ENCODE measurements at places on chromosomes 7 and 10.

DNA sequence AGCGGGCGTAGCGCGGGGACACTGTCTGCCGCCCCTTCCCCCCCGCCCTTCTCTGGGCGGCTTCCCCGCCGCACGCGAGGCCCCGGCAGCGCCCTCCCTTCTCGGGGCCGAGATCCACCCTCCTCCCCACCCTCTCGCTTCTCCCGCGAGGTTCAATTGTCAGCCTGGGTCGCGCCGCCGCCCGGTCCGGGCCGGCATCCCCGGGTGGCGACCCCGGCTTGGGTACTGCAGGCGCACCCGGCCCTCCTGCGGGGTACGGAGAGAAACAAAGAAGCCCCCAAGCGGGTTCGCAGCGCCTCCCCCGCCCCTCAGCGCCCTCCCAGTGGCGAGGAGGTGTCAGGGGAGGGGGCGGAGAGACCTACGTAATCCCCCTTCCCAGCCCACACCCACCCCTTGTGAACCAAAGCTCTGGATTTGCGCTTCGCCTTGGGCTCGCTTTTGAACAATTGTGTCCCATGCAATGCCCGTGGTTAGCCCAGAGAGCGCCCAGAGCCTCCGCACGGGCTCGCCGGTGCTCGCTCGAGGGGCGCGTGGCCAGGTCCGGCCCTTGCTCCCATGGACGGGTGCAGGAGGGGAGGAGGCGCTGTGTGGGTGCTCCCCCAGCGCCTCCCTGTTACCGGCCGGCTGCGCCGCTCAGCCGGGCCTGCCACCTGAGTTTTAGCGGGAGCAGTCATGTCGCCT lies 634 bp downstream of the HECW1 start:
- H3K36me3 ChIP-seq = no peaks in the 10 kb centered on the region
- H3K4me1 ChIP-seq = peaks cover 46% of the 10 kb centered on the region
- peak overlapping the region; percentile 78 for H3K4me3 ChIP-seq
- peaks cover 18% of the 10 kb centered on the region for H3K27me3 ChIP-seq

GRCh38 chr7:40827222-40828085 lies 692.6 kb downstream of the SUGCT start:
- peak overlapping the region; percentile 12 for H3K4me3 ChIP-seq
- peaks cover 67% of the 10 kb centered on the region for H3K4me1 ChIP-seq
- no peaks in the 10 kb centered on the region for H3K27me3 ChIP-seq
- H3K36me3 ChIP-seq = peaks cover 5% of the 10 kb centered on the region

- no peak for DNase-seq
- peaks cover 3% of the 10 kb centered on the region for H3K27me3 ChIP-seq
- no peak overlapping the region for H3K4me3 ChIP-seq
- H3K27ac ChIP-seq = no peak overlapping the region
- no peaks in the 10 kb centered on the region for H3K4me1 ChIP-seq
These were observed 16.3 kb downstream of the ACSL5 start for GRCh38 chr10:112390125-112390703.

GRCh38 chr7:116171094-116171493 lies 39.2 kb upstream of the TES start:
- H3K4me1 ChIP-seq = peaks cover 38% of the 10 kb centered on the region
- H3K4me3 ChIP-seq = no peak overlapping the region
- no peaks in the 10 kb centered on the region for H3K27me3 ChIP-seq
- no peak overlapping the region for H3K27ac ChIP-seq
- H3K36me3 ChIP-seq = peaks cover 6% of the 10 kb centered on the region

DNA sequence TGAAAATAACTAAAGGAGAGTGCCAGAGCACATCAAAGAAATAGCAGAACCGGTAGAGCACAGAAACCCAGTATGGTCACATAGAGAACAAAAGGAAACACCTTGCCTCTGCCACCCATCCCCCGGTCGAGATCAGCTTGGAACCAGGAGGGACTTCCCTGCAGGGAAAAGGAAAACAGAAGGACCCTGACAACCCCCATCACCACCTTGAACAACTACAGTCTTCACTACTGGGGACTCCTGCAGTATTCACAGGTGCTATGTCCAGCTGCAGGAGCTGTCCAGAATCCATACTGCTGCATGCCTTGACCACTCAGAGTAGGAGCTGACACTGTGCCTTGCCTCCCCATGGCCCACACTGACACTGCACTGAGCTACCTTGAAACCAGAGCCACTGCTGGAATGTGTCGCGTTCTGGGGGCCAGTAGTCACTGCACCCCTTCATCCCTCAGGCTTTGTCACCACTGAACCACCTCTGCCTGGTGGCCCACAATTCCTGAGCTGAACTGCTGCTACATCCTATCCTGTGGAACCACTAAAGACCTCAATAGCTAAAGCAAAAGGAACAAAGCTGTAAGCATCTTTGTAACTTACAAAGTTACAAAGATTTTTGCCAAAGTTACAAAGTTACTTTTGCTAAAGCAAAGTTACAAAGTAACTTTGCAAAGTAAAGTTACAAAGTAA lies 66.8 kb downstream of the TRIL start:
- no peaks in the 10 kb centered on the region for H3K4me1 ChIP-seq
- DNase-seq = no peak
- H3K27ac ChIP-seq = no peak overlapping the region

DNA sequence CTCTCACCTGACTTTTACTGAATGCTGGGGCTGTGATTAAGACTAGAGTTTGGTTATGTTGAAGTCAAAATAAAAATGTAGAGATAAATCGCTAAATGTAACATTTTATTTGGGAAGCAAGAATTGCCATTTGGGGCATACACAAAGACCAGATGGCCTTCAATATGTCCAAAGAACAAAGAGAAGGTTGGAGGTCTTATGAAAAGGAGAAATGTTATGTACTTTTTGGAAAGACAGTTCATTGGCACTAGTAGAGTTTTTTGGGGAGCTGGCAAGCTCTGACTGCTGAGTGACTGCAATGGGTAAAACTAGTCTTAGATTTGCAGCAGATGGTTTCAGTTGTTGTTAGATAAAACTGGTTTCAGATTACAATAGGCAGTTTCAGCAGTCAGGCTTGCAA lies 35.6 kb upstream of the GALNT17 start:
- H3K4me1 ChIP-seq = no peaks in the 10 kb centered on the region
- DNase-seq = no peak
- H3K36me3 ChIP-seq = peaks cover 2% of the 10 kb centered on the region
- H3K4me3 ChIP-seq = no peak overlapping the region

DNA sequence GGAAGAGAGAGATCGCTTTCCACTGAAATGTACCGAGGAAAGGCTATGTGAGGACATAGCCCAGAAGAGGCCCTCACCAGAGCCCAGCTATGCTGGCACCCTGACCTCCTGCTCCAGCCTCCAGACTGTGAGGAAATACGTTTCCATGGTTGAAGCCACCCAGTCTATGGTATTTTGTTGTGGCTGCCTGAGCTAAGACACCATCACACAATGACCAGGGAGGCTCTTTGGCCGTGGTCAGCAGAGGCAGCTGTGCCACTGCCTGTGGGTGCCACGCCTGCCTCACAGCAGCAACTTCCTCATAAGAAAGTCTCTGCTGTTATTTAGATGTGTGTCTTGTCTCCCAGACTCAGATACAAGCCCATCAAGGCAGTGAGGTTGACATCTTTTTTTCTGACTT lies 182.7 kb upstream of the PLXNA4 start:
- H3K27me3 ChIP-seq = no peaks in the 10 kb centered on the region
- no peaks in the 10 kb centered on the region for H3K36me3 ChIP-seq
- no peaks in the 10 kb centered on the region for H3K4me1 ChIP-seq
- H3K27ac ChIP-seq = no peak overlapping the region

GRCh38 chr10:24208661-24209431 lies at the start of gene KIAA1217:
KIAA1217 (plus strand) TSS chr10:24209138; CDS start chr10:24209194, 56 bp downstream.
- peaks cover 11% of the 10 kb centered on the region for H3K27me3 ChIP-seq
- no peak for DNase-seq
- H3K4me3 ChIP-seq = peak within 1 kb of the TSS; percentile 83
- peak within 1 kb of the TSS; percentile 57 for H3K27ac ChIP-seq
- no peaks in the 10 kb centered on the region for H3K36me3 ChIP-seq
- peaks cover 27% of the 10 kb centered on the region for H3K4me1 ChIP-seq

GRCh38 chr10:32790483-32790882 lies 167.5 kb downstream of the ITGB1 start:
- DNase-seq = no peak
- H3K36me3 ChIP-seq = peaks cover 8% of the 10 kb centered on the region
- peaks cover 4% of the 10 kb centered on the region for H3K4me1 ChIP-seq
- no peaks in the 10 kb centered on the region for H3K27me3 ChIP-seq
- no peak overlapping the region for H3K4me3 ChIP-seq
- no peak overlapping the region for H3K27ac ChIP-seq

DNA sequence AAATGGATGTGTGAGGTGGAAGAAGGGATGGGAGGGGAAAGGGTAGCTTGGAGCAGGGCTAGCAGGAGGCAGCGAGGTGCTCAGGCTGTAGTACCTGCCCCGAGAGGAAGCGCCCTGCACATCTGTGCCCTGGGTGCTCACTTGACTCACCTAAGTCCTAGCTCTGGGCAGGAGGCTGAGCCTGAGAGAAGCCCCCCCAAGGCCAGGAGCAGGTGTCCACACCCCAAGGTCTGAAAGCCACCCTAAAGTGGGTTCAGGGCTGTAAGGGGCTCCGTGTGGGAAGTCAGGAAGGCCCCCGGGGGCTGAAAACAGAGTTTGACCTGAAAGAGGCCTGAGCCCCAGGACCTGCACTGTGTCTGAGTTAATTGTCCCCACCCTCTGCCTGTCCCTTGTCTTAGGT lies 95.8 kb upstream of the PODXL start:
- no peak for DNase-seq
- H3K4me3 ChIP-seq = no peak overlapping the region
- peaks cover 11% of the 10 kb centered on the region for H3K4me1 ChIP-seq
- H3K27me3 ChIP-seq = no peaks in the 10 kb centered on the region

GRCh38 chr7:128763541-128763940 lies 12.1 kb downstream of the OPN1SW start:
- H3K27ac ChIP-seq = no peak overlapping the region
- no peaks in the 10 kb centered on the region for H3K27me3 ChIP-seq
- H3K4me3 ChIP-seq = no peak overlapping the region
- peaks cover 32% of the 10 kb centered on the region for H3K36me3 ChIP-seq
- no peak for DNase-seq
- H3K4me1 ChIP-seq = peaks cover 18% of the 10 kb centered on the region

DNA sequence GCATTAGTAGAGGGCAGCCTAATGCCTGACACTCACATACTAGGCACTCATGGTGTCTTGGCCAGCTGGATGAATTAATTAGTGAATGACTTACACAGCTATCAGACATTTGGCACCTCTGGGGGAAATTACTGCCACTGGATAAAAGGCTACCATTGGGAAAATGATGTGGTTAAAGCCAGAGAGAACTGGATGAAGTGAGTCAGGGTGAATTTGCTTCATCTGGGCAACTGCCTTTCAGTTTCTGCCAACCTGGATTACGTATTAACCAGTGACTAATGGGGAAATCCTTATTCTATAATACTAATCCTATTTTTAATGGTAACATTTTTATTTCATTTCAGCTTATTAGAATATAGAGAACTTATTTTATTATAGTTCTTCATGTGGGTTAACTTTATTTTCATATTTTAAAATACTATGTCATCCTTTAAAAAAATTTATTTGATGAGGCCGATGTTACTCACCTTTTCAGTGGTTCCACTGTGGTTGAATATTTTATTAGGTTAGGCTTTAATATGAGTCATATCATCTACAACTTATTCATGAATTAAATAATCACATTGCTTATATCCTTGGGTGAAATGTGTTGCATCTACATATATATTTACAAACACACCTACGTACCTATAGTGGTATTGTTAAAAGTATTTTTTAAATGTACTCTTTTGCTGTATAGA lies 85.6 kb upstream of the CAPZA2 start:
- DNase-seq = no peak
- no peaks in the 10 kb centered on the region for H3K27me3 ChIP-seq
- peak overlapping the region; percentile 82 for H3K27ac ChIP-seq
- H3K4me1 ChIP-seq = peaks cover 56% of the 10 kb centered on the region

GRCh38 chr10:17652585-17652984 lies 8.6 kb downstream of the STAM start:
- no peak overlapping the region for H3K4me3 ChIP-seq
- peaks cover 4% of the 10 kb centered on the region for H3K36me3 ChIP-seq
- peaks cover 80% of the 10 kb centered on the region for H3K4me1 ChIP-seq
- H3K27me3 ChIP-seq = no peaks in the 10 kb centered on the region
- DNase-seq = no peak

DNA sequence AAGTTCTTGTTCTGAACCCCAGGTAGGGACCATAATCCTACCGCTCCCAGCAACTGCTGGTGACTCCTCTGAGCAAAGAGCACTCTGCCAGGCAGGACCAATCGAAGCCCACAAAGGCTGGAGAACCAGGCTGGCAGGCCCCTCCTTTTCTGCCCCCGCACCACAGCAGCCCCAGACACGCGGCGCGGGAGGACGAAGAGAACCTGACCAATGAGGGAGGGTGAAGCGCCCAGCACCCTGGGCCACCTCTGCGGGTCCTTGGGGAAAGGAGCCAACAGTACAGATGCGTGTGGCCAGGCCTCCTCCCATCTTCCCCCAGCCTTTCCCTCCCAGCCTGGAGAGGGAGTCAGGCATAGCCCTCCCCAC lies 25.9 kb downstream of the CTBP2 start:
- DNase-seq = peak; percentile 71
- no peak overlapping the region for H3K4me3 ChIP-seq
- H3K36me3 ChIP-seq = peaks cover 11% of the 10 kb centered on the region
- H3K4me1 ChIP-seq = peaks cover 19% of the 10 kb centered on the region
- no peaks in the 10 kb centered on the region for H3K27me3 ChIP-seq

- no peak overlapping the region for H3K27ac ChIP-seq
- H3K4me3 ChIP-seq = no peak overlapping the region
- H3K4me1 ChIP-seq = no peaks in the 10 kb centered on the region
- DNase-seq = no peak
These were observed 5.8 kb upstream of the CYP2C18 start for GRCh38 chr10:94677691-94678090.

DNA sequence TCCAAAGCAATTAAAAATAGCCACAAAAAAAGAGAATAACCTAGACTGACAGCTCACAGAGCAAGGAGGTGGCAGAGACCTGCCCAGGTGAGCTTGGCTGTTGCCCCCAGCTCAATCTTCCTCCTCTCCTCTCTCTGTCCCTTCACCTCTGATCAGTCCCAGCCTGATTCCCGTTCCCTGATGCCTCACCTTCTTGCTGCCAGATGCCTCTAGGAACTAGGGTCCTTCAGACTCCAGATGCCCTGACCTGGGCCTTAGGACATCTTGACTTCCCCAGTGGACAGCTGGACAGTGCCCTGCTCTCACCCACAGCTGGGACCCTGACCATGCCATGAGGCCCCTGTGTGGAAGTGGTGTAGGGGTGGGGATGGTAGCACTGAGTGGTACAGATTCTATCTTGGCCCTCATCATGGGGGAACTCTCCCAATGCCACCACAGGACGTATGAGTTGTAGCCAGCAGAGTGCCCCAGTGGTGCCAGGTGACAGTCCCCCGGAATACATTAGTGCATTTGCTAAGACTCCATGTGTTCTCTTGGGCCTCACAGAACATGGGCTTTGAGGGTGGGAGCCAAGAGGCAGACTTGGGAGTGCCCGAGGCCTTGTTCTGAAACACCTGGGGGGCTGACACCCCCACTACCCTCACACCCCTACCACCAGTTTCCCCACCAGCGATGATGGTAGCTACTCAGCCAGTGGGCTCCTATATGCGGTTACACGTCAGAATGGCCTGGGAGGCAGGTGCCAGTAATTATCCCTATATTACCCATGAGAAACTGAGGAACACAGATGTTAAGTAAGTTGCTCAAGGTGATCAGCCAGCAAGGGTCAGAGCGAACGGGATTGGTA lies 2.0 kb downstream of the DEPP1 start:
- H3K27me3 ChIP-seq = no peaks in the 10 kb centered on the region
- H3K27ac ChIP-seq = peak overlapping the region; percentile 95
- H3K36me3 ChIP-seq = peaks cover 10% of the 10 kb centered on the region
- peak overlapping the region; percentile 92 for H3K4me3 ChIP-seq

Measured in chondrocyte (in vitro differentiated cells).